ENCODE measurements at places on chromosomes 13 and 19. TPM values are rescaled to one million over a fixed set of nuclear protein-coding genes. Genes with fewer than 3 reads are reported as not detected.

The INTS6 gene
- 44.5 TPM for total RNA-seq

The GJB2 gene
- total RNA-seq = 192 TPM

The MYH14 gene
- total RNA-seq = 6.8 TPM

The PCP2 gene
- not detected for total RNA-seq

GRCh38 chr13:50393628-50394027 is 378.4 kb downstream of the KCNRG start:
- DNase-seq = peak; percentile 29
